ENCODE measurements at places on chromosomes 4 and X.

DNA sequence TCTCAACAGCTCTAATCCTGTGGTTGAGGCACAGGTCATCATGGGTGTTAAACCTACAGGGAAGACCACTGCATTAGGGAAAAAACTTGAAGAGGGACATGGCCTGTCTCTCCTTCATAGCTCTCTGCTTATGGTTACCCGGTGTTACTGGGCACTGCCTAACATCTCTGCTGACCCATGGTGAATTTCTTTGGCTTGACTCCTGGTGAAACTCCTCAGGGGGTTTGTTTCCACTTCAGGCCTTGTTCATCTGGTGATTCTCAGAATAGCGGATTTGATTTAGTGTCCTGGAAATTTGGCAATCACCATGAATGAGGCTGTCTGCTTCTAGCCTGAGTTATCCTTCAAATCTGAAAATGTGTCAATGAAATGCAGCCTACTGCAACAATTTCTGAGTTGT, 114.4 kb downstream of the ZNF518B start:
- no peak for DNase-seq

- no peak for DNase-seq
Measured at GRCh38 chr4:85113706-85114105, 147.2 kb upstream of the WDFY3 start.

DNA sequence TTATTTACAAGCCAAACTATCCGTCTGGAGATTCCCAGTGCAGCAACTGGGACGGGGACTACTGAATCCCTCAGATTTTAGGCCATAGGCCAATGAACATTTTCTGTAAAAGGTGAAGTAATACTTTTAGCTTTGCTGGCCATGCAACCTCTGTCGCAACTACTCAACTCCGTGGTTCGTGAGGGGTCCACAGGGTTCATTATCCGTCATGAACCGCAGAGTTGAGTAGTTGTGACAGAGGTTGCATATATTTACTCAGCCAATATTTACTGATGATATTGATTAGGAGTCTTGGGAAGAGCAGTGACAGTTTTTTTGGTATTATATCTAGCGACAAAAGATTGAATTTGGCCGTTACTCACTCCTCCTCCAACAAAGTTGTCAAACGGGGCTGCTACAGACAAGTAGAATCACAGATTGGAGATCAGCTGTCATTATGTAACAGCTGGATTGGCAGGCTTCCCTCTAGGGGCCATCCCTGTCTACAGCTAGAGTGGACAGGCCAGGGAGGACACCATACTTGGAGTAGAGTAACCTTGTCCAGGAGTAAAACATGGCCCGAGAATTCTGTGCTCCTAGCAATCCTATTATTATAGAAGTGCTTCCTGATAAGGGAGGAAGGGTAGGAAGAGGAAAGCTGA, 37.2 kb upstream of the CD38 start:
- DNase-seq: no peak

GRCh38 chr4:128803783-128804182, 5.7 kb upstream of the JADE1 start:
- DNase-seq: no peak

DNA sequence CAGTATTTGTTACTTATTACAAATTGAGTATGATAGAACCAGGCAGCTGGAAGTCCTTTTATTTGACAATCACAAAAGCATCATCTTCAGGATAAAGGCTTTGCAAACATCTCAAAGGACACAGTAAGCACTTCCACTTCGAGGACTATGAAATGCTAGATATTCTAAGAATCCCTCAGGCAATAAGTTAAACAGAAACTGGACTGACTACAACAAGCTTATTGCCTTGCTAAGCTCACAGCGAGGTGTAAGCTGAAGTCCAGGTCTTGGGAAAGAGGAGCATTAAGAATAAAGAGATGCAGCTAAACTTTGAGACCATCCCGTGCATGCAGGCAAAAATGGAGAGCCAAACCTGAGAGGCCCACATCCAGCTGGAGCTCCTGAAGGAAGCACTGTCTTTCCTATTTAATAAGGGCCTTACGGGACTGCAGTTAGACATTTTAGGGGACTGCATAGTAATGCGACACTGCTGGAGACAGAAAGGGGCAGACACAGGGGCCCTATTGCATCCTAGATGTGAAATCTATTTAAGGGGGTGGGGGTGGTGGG, 38.7 kb downstream of the DCHS2 start:
- DNase-seq: no peak

GRCh38 chrX:100994352-100995281, 25.1 kb downstream of the ARL13A start:
- DNase-seq: no peak

DNA sequence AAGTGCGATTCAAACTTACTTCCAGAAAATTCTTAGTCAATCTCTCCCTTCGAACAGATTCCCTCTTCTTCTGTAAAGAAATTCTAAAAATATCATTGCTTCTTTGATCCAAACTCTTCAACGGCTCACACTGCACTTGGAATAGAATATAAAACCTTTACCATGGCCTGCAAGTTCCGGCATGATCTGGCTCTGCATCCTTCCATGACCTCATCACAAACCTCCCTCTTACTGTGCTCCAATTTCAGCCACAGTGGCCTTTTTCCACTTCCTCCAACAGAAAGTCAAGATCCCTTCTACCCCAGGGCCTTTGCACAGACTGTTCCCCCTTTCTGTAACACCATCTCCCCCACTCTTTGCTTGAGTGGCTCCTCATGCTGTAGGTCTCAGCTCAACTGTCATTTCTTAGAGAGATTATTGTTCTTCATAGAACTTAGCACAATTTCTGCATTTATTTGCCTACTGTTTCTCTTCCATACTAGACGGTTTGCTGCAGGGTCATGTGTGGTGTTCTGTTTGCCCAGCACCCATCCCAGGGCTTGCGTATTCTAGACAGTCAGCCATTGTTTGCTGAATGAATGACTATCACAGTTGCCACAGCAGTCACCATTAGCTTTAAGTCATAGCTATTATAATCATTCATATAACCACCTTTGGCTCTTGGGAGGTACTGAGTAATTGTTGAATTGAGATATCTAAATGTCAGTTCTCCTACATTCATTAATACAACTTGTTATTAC, 1.9 kb upstream of the STOX2 start:
- no peak for DNase-seq

DNA sequence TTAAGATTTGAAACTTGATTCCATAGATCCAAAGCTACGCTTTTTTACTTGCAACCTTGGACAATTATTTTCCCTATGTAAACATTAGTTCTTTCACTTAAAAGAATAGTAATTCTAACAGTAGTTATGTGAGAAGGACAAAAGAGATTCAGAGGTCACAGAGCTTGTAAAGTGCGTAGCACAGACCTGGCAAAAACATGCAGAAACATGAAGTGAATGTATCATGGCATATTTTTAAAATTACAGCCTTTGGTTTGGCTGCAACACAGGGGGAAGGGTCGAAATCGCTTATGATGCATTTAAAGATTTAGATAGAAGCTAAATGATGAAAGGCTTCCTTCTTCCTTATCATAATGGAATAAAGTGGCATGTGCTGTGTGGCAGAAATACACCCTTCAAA, 1068.8 kb downstream of the ARAP2 start:
- DNase-seq: no peak

GRCh38 chr4:5897674-5898073, 4.8 kb upstream of the CRMP1 start:
- DNase-seq: no peak

DNA sequence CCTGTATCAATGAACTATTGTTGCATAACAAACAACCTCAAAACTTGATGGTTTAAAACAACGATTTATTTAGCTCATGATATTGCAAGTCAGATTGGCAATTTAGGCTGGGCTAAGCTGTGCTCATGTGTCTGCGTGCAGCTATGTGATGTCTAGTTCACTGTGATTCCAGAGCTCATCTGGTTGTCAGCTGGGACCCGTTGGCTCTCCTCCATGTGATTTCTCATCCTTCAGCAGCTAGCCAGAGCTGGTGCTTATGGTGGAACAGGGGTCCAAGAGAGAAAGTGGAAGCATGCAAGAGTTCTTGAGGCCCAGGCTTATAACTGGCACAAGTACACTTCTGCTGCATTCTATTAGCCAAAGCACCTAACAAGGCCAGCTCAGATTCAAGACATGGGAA, 28.8 kb upstream of the TRPC3 start:
- DNase-seq: peak; percentile 18

- DNase-seq: no peak
Measured at GRCh38 chr4:40196724-40197281, at the start of gene RHOH. Gene RHOH, plus strand, starts transcription at chr4:40197031. Its CDS starts 46,356 bp downstream, at chr4:40243387.

- no peak for DNase-seq
Measured at GRCh38 chr4:67587156-67587555, 28.6 kb downstream of the STAP1 start.

- no peak for DNase-seq
Measured at GRCh38 chr4:89998469-89999011, 103.9 kb downstream of the MMRN1 start.

DNA sequence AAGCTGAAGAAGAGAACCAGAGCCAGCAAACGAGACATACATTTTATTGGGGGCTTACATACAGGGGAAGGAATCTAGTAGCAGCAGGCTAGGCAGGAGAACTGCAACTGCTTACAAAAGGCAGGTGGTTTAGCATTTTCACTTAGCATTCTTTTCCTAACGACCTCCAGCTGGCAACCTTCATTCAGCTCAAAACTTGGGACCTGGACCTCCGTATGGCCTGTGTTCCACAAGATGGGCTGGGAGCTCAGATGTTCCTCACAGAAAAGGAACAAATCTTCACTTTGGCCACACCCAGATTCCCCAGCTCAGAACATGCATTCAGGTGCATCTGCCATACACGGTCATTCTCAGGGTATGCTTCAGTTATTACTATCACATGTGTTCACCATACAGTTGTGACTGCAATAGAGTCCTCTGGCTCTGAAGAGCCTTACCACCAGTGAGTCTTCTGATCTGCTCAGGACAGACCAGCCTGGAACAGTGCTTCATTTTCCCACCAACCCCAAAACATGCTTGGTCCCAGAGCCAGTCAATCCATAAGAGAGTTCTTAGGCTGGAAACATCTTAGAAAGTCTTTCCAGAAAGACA, 29.6 kb upstream of the AP1AR start:
- no peak for DNase-seq

- no peak for DNase-seq
Measured at GRCh38 chrX:134180601-134181274, 56.2 kb upstream of the CCDC160 start.

GRCh38 chr4:55159851-55160250, 34.5 kb upstream of the KDR start:
- no peak for DNase-seq

- no peak for DNase-seq
Measured at GRCh38 chrX:68754406-68754805, 74.4 kb upstream of the EFNB1 start.

GRCh38 chrX:15653961-15654360, 10.6 kb downstream of the CLTRN start:
- DNase-seq: no peak

GRCh38 chr4:95085124-95085833, 327.5 kb downstream of the BMPR1B start:
- DNase-seq: no peak

DNA sequence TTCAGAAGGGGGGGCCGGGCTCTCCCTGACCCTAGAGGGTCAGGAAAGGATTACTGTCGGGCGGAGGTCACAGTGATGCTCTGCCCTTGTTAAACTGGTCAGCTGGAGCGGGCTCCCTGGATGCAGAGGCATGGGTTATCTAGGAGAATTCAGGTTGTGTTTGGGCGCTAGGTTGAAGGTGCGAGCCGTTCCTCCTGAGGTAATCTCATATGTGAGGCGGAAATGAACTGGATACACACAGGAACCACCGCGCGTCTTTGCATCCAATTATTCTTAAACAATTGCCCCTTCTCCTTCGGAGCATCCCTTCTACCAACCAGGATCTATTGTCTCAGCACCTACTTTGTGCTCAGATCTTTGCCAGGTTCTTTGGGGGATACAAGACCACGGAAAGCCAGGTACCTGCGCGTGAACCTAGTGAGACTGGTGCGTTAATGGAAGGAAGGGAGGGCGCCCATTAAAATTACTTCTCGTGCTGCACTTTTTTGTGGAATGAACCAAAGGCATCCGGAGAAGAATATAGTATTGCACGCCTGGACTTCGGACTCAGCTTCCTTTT, 28.4 kb downstream of the HAND2 start:
- DNase-seq: no peak

DNA sequence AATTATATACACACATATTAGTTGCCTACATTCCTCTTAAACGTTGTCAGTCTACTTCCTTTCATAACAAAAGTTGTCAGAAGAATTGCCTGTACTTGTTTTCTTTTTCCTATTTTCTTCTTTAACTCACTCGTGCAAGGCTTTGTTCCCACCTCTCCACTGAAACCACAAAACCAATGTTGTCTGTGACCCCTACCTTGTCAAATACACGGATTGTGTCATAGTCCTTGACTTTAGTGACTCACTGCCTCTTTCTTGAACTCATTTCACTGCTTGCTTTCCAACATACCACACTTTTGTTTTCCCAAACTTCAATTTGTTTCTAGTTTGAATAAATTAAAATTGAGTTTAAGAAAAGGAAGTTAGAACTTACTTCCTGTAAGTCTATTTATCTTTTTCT, 283.9 kb upstream of the AGA start:
- DNase-seq: no peak

DNA sequence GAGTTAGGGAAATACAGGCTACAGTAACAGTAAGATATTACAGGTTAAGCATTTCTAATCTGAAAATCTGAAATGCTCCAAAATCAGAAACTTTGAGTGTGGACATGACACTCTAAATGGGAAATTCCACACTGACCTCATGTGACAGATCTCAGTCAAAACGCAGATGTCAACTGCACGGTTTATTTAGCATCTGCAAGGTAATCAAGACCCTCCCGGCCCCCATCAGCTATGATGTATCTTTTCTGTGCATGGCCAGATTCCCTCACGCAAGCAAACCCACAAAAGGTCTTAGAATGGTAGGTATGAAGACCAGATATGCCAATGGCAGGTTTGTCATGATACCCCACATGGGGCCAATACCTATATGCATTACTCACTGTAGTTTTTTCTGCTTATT, 82.8 kb downstream of the COQ2 start:
- no peak for DNase-seq

GRCh38 chr4:5980436-5981155, 37.6 kb downstream of the C4orf50 start:
- DNase-seq: no peak

DNA sequence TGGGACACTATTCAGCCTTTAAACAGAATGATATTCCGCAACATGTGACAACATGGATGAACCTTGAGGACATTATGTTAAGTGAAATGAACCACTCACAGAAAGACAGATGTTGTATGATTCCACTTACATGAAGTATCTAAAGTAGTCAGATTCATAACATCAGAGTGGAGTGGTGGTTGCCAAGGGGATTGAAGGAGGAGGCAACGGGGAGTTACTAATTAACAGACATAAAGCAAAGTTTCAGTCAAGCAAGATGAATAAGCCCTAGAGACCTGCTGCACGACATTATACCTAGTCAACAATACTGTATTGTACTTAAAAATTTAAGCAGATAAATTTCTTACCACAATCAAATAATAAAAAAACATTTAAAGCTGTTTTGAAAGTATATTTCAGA, 105.0 kb upstream of the NR0B1 start:
- no peak for DNase-seq

GRCh38 chr4:21664355-21664754, 284.2 kb downstream of the KCNIP4 start:
- no peak for DNase-seq
